ENCODE measurements at places on chromosomes 3 and 15. TPM values are rescaled to one million over a fixed set of nuclear protein-coding genes. Genes with fewer than 3 reads are reported as not detected.

DNA sequence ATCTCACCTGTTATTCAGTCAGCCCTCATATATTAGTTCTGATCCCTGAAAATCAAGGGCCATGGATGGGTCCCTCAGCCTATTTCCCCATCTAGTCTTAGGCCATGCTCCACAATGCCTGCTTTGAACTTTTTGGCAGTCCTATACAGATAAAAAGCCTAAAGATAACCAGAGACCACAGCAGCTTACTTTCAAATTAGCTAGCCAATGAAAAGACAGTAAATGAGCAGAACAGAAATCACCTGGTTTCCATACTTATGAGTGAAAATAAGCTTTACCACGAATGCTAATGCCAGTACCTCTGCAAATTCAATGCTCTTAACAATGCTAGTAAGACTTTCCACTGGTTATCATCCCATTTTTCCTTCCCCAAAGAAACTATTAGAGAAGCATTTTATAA lies 141.6 kb upstream of the SPRED1 start:
- H3K27me3 ChIP-seq, result no peaks in the 10 kb centered on the region
- H3K4me3 ChIP-seq, result no peak overlapping the region
- no peak overlapping the region for H3K27ac ChIP-seq
- H3K36me3 ChIP-seq, result no peaks in the 10 kb centered on the region
- no peak for DNase-seq
- no peaks in the 10 kb centered on the region for H3K4me1 ChIP-seq

DNA sequence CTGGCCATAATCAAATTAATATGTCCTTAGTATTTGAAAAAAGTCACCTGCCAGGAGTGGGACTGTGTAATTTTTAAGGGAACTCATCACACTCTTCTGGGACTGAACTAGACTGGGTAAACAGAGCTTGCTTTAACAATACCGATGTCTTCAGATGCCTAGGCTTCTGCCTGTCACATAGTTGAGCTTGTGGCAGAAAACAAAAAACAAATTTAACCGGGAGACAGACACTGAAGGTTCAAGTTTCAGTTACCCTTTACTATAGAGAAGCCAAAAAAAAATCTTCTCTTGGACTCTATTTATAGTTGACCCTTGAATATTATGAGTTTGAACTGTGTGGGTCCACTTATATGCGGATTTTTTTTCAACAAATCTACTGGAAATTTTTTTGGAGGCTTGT lies 10.8 kb downstream of the PPP1R2 start:
- H3K27me3 ChIP-seq, result no peaks in the 10 kb centered on the region
- H3K4me3 ChIP-seq, result no peak overlapping the region
- H3K27ac ChIP-seq, result no peak overlapping the region
- DNase-seq, result no peak
- H3K36me3 ChIP-seq, result peaks cover 46% of the 10 kb centered on the region

DNA sequence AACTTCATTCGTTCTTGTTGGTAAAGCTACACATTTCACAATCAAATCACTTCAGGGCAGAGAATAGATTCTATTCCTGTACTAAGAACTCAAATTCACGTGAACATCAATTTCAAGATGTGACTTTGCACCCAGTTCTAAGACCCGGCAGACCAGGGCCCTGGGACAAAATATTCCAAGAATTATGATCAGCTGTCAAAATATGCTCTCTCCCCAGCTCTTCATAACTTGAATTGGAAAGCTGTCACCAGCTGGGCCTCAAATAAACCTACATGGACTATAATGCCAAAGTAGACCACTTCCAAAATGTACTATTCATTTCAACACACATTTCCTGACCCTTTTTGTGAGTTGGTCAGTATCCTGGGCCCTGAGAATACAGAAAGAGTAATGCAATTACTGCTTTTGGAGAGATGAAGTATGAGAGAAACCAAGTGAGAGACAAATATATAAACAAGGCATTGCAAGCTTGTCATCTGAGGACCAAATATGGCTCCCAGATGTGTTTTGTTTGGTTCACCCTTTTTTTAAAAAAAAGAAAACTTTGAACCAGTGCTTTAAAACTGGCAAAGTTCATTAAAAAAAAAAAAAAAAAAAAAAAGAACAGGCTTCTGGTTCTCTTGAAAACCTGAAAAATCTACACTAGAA lies 14.9 kb downstream of the MAGI1 start:
- no peak overlapping the region for H3K27ac ChIP-seq
- no peak overlapping the region for H3K4me3 ChIP-seq
- peaks cover 11% of the 10 kb centered on the region for H3K27me3 ChIP-seq
- no peaks in the 10 kb centered on the region for H3K4me1 ChIP-seq
- H3K36me3 ChIP-seq, result no peaks in the 10 kb centered on the region
- DNase-seq, result no peak

The SLC6A1 gene
- not detected for total RNA-seq

The NRROS gene
- 51.4 TPM for total RNA-seq

- peaks cover 40% of the 10 kb centered on the region for H3K36me3 ChIP-seq
- peak overlapping the region; percentile 94 for H3K4me3 ChIP-seq
- H3K4me1 ChIP-seq, result peaks cover 57% of the 10 kb centered on the region
- no peak for DNase-seq
These were observed 101.4 kb downstream of the KLHL25 start for GRCh38 chr15:85693277-85693676.

Measured in activated T-helper 2 cell treated with anti-CD3 and anti-CD28 coated beads, Interferon-gamma antibody, Interleukin-2, Interleukin-4, amounts not matched to agents 10 μg/mL and 5 μg/mL and 100 μg/mL, durations not matched to agents 14 hours and 24 hours and 36 hours (primary cell).